Liver (tissue), 10 donors: ENCODE measurements at places on chromosomes 7 and 10. TPM values are rescaled to one million over a fixed set of nuclear protein-coding genes. Genes with fewer than 3 reads are reported as not detected.
A peak's percentile ranks its signal among the peaks of the same experiment; 100 is the strongest.

CDNF gene
- 2.7 TPM for polyA plus RNA-seq

EIF5AL1 gene
- polyA plus RNA-seq, result 2.1 TPM

CREM gene
- polyA plus RNA-seq, result 22.0 TPM

HOXA1 gene
- polyA plus RNA-seq, result 0.17 TPM

- no peak for DNase-seq
These were observed 188.6 kb upstream of the GDF10 start for GRCh38 chr10:47111329-47111862.

DNA sequence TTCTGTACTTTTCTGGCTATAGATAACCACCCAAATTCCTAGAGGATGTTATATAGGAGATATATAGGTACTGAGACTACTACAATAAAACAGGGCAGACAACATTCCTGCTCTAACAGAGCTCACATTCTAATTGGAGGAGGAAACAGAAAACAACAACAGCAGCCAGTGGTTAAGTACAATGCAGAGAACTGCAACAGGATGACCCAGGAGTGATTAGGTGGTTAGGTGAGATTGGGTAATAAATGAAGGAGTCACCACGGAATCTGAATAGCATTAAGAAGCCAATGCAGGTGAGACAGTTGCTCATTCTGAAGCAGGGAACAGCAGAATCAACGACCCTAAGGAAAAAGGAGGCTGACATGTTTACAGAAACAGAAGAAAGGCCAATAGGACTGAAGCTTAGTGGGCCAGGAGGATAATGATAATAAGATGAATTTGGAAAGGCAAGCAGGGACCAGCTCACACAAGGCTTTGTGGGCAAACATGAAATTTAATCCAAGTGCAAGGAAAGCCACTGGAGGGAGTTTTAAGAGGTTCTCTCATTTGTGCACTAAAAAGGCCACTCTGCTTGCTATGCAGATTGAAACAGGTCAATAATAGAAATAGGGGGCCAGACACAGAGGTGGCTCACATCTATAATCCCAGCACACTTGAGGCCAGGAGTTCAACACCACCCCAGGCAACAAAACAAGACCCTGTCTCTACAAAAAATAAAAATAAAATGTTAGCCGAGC, 16.9 kb upstream of the REEP3 start:
- DNase-seq, result no peak

DNA sequence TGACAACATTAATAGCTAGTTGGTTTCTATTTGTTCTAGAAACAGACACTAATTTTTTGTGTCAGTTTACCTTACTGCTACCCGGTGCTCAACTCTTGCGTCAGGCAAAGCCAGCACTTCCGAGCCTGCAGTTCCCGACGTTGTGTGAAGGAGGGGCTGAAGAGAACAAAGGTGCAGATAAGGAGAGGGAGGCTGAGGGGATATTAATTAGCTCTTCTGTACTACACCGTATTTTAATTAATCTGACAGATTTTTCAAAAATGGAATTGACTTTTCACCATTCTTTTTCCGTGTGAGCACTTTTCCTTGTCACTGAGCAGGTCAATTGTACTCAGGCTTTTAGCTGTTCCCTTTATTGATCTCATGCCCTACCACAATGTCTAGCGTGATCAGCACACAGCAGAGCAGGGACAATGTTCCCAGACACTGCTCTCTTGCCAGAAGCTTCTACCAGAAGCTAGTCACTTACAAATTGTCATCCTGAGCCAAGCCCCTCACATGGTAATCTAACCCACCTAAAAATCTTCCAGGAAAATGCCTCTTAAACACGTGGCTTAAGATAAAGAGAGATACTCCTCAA, 650.5 kb upstream of the MKI67 start:
- no peak for DNase-seq

DNA sequence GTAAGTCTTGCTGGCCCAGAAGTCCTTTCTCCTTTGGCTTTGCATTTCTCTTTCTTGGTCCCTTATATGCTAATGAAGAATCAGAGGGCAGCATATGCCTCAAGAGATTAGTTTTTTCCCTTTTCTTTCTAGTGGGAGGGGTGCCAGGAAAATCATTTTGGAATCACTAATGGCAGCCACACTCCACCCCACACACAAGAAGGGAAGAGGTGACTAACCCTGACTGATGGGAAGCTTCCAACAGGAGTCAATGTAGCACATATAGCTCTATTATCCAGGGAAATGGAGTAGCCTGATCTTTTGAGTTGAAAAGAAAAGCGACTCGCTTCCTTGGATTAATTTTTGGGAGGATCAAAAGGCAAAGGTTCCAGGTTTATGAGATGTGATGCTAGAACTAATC, 225.3 kb downstream of the KIF20B start:
- DNase-seq, result no peak

DNA sequence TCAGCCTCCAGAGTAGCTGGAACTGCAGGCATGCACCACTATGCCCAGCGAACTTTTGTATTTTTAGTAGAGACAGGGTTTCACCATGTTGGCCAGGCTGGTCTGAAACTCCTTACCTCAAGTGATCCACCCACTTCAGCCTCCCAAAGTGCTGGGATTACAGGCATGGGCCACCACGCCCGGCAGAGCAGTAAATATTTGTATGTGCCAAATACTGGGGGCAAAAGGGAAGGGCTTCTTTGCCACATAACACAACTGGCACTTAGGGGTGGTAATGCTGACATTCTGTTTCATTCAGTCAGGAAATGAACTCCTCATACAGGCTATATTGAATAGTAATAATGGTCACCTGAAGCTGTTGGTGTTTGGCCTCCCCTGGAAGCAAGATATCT, 41.6 kb downstream of the ACSM6 start:
- DNase-seq, result no peak

DNA sequence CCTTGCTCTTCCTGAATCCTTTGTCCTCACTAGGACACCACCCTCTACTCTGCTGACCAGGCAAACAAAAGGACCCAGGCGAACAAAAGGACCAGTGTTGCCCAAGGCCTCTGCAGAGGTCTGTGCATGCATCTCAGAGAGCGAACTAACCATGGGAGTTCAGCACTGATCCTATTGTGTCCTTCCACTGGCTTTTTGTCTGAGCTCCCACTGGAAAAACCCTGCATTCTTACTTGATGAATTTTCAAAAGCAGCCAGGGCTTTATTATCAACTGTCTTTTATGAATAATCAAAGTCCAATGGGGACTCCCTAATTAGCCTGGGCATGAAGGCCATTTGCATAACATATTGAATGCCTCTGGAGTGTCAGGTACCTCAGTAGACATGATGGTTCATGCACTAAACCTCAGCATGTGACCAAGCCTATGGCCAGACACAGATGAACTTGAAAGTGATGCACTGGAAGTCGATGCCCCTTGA, 140.6 kb downstream of the KCNMA1 start:
- no peak for DNase-seq

- no peak for DNase-seq
These were observed 170.2 kb downstream of the PPP1R17 start for GRCh38 chr7:31857172-31857571.

GRCh38 chr7:135158874-135159273, 11.0 kb downstream of the TMEM140 start:
- DNase-seq, result no peak

GRCh38 chr10:119119400-119119799, 15.5 kb downstream of the DENND10 start:
- DNase-seq, result no peak

GRCh38 chr10:54614072-54614471, 187.0 kb downstream of the PCDH15 start:
- no peak for DNase-seq

GRCh38 chr10:1227510-1228402, 171.6 kb downstream of the WDR37 start:
- DNase-seq, result no peak

GRCh38 chr7:99106411-99106810, 37.5 kb downstream of the SMURF1 start:
- DNase-seq, result no peak

- DNase-seq, result no peak
These were observed 63.5 kb downstream of the NRP1 start for GRCh38 chr10:33270971-33271370.

- no peak for DNase-seq
These were observed 104.6 kb downstream of the PON1 start for GRCh38 chr7:95219721-95220120.

DNA sequence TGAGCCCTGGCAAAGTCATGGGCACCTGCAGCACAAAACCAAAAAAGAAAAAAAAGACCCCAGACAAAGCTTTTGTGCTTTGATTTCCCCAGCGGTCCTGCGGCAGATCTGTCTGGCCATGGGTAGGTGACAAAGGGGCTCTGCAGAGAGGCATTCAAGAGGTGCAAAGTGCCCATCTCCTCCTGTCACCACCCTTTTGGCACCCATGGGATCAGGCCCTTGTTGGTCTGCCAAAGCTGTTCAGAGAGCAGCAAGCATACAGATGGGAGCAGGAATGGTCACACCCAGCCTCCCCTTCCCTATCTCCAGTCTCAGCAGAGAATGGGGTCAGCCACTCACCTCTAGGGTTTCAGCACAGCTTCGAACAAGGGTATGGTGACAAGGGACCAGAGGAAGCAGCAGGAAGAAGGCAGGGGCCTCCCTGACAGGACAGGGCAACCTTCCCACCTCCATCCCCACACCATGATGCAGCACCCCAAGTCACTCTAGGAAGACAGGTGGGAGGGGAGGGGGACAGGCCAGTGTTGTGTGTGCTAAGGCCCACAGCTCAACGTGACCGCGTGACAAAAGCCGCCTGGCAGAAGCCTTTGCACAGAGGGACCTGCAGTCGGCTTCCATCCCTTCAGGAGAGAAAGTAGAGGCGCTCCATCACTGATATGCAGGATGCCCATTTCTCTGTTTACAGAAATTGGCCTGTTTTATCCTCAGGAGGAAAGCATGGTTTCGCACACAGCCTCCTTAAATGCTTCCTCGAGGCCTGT, 6.3 kb downstream of the CAMK2G start:
- no peak for DNase-seq

GRCh38 chr10:78507510-78508160, 474.0 kb downstream of the RPS24 start:
- peak; percentile 21 for DNase-seq

DNA sequence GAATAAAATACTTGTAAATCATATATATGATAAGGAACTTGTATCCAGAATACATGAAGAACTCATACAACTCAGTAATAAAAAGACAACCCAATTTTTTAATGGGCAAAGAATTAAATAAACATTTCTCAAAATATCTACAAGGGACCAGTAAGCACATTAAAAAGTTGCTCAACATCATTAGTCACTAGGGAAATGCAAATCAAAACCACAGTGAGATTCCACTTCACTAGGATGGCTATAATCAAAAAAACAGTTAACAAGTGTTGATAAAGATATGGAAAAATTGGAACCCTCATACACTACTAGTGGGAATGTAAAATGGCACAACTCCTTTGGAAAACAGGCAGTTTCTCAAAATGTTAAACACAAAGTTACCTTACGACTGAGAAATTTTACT, 40.3 kb upstream of the YAE1 start:
- DNase-seq, result no peak

GRCh38 chr7:156184164-156184563, 371.9 kb upstream of the SHH start:
- no peak for DNase-seq

GRCh38 chr7:5539013-5539411, 115.4 kb upstream of the TNRC18 start:
- no peak for DNase-seq

DNA sequence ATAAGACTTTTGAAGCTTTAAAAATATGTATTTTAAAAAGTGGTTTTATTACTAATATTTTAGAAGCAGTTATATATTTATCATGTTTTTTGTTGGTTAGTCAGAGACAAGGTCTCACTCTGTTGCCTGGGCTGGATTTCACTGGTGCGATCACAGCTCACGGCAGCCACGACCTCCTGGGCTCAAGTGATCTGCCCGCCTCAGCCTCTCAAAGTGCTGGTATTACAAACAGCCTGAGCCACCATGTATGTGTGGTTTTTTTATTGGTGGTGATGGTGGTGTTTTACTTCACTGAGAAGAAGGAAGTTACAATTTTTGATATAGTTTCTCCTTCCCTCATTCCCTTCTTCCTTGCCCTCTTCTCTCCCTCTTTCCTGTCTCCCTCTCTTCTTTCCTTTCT, 13.4 kb downstream of the NHLRC2 start:
- DNase-seq, result no peak

- no peak for DNase-seq
These were observed 128.1 kb downstream of the ELFN1 start for GRCh38 chr7:1798191-1798590.

DNA sequence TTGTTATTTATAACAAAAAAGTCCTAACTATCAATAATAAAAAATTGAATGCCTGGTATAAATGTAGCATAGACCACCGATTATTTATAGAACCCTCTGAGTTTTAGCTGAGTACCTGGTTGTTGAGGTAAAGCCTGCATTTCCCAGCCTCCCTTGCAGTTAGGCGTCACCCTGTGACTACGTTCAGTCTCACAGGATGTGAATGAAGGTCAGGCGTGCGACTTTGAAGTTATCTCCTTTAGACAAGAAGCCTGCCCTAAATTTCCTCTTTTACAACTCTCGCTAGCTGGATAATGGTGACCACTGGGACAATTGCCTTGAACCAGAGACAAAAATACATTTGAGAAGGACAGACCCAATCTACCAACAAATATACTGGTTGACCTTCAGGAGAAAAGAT, 67.5 kb upstream of the TES start:
- DNase-seq, result no peak

DNA sequence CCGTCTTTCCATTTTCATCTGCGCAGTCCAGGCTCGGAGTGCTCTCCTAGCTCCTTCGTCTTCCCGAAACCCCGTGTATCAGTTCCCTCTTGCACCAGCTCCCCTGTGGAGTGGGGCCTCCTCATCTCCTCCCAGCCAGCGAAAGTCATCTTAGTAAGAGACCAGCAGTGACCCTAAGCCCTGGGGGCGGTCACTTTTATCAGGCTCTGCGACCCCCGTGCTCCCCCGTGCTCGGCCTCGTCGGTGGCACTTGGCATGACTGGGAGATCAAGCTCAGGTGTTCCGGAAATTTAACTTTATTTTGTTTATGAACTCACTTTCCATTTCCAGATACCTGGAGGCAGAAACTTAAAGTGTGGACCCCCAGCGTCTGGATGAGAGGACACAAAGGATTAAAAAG, 574 bp upstream of the ECHDC3 start:
- DNase-seq, result no peak

GRCh38 chr10:114458955-114459354, 54.7 kb upstream of the AFAP1L2 start:
- DNase-seq, result no peak

DNA sequence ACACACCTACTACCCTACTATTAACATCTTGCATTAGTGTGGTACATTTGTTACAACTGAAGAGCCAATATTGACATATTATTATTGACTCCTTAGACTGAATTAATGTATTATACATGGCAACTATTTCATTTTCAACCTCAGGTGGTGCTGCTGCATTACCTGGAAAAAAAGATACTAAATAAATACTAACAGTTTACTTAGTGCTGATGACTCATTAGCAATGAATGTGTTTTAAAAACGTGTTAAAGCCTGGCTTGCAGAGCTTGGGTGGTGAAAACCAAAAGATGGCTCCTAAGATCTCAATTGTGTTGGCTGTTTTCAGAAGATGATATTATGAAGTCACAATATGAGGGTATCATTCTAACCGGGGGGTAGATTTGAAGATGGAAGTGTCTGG, 34.8 kb downstream of the CFAP43 start:
- no peak for DNase-seq
